ENCODE measurements at places on chromosomes 11 and 22.

DNA sequence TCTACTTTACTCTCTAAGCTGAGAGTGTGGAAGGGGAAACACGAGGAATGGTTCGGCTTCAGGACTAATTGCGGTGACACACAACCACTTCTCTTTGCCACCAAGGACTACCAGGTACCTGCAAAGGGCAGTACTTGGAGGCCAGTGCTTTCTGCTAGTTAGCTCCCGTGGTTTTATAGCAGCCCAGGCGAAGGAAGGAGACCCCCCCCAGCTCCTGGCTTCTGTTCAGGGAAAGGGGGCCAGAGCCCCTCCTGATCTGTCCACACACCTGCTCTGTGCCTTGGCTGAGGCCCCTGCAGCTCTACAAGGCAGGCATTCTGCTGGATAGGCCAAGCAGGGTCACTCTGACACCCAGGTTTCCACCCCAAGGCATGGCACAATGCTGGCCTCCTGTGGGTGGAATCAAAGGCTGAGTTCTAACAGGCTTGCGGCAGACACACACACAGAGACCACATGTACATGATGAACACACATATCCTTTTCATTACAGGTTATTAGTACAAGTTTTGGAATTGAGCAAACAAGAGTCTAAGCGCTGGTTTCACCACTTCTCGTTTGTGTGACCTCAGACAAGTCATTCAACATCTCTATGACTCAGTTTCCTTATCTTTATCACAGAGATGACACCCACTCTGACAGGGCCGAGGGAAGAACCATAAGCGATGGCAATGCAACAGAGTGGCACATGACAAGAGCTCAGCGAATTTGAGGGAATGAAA is 7.5 kb downstream of the SERPIND1 start:
- no peak for DNase-seq

DNA sequence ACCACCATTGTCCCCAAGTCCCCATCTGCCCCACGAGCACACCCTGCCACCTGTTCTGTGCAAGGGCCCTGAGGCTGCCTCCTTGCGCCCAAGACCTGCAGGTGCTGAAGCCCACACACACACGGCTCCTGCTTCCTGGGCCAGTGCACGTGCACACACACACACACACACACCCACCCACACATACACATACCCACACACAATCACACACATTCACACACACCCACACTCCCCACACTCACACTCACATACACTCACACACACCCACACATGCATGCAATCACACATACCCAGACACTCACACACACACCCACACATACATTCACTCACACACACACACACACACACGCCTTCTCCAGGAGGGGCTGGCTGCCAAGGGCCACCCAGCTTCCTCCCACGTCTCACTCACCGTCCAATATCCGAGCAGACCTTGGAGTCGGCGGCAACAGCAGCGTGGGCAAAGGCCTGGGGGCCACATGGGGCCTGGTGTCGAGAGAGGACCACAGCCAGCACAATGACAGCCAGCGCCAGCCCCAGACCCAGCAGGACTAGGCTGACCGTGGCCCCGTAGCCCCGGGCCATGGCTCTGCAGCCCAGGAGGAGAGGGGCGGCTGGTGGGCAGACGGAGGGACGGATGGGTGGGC is 616 bp downstream of the GGT5 start:
- DNase-seq = no peak

GRCh38 chr11:11505190-11505589 is 116.6 kb downstream of the GALNT18 start:
- DNase-seq = no peak

DNA sequence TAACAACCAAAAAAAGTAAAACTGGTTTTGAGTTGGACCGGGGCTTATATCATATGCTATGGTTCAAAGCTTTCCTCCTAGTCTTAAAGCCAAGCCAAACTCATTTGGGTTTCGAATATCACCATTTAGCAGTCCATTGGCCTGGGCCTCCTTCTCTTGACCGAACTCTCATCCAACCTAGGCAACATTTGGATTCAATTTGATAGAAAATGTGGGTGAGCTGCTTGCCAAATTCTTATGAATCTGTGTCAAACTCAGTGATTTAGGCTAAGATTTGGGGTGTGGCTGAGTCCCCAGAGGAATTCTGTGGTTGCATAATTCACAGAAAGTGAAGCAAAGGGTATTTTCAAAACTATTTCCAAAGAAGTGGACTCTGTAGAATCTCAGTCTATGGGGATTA is 83.7 kb downstream of the BLID start:
- peak; percentile 87 for DNase-seq

- DNase-seq = no peak
Measured at GRCh38 chr11:118930094-118930712, 4.5 kb upstream of the BCL9L start.

DNA sequence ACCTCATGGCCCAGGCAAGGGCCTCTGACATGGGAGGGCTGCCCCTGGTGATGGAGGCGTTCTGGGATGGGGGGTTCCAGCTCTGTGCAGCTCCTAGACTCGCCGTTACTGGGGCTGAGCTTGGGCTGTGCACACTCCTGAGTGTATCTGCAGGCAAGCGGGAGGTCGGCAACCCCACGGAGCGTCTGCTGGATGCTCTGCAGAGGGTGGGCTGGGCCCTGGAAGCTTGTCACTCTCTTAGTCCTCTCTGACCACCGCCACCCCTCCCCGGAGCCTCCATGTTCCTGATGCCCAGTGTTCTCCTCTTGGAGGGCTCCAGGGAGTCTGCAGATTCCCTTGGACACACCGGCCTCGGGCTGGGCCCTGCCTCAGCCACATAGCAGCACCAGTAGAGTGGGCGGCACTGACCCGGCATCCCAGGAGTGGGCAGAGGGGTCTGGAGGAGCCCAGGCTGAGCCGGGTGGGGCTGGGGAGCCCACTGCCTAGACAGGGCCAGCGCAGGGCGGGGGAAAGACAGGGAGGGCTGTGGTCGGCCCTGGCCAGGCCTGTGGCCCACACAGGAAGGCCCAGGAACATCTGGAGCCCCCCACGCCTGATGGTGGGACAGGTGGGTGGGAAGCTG is 20.6 kb upstream of the MUC5B start:
- no peak for DNase-seq

- peak; percentile 80 for DNase-seq
Measured at GRCh38 chr11:62431171-62431901, 12.5 kb downstream of the SCGB1A1 start.
